ENCODE measurements at places on chromosomes 6 and 20.
A peak's percentile ranks its signal among the peaks of the same experiment; 100 is the strongest.

DNA sequence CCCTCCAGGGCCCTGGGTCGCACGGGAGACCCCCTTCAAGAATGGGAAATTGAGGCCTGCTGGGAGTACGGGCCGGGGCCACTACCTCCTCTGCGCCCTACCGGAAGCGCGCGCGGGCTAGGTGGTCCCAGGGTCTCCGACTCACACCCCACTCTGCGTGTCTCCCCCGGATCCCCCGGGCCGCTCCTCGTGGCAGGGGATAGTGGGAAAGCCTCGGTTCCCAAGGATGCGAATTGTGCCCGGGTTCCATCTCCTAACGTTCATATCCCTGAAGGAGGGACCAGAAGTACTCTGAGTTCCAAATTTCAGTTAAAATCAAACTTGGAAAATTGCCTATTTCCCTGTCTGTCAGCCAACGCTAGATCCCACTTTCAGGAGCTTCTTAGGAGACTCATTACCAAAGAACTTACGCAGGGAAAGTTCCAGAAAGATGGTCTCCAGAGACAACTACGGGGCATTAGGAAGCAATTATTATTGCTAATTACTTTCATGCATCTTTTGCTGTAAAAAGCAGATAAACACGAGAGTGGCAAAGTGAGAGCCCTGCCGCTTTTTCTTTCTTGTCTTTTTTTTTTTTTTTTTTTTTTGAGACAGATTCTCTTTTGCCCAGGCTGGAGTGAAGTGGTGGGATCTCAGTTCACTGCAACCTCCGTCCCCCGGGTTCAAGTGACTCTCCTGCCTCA, 858 bp downstream of the FAM83D start:
- H3K27ac ChIP-seq = no peak overlapping the region
- H3K36me3 ChIP-seq = no peaks in the 10 kb centered on the region
- no peak for DNase-seq
- peaks cover 32% of the 10 kb centered on the region for H3K4me1 ChIP-seq
- H3K4me3 ChIP-seq = peak overlapping the region; percentile 69

GRCh38 chr6:39666706-39667489, 58.3 kb downstream of the KIF6 start:
- H3K36me3 ChIP-seq = no peaks in the 10 kb centered on the region
- H3K27ac ChIP-seq = no peak overlapping the region
- H3K4me3 ChIP-seq = no peak overlapping the region
- H3K4me1 ChIP-seq = no peaks in the 10 kb centered on the region
- H3K27me3 ChIP-seq = no peaks in the 10 kb centered on the region
- DNase-seq = no peak

- H3K27me3 ChIP-seq = peaks cover 74% of the 10 kb centered on the region
- no peak overlapping the region for H3K4me3 ChIP-seq
- H3K4me1 ChIP-seq = no peaks in the 10 kb centered on the region
- DNase-seq = no peak
- H3K36me3 ChIP-seq = no peaks in the 10 kb centered on the region
Measured at GRCh38 chr20:38673725-38674091, 50.6 kb upstream of the SLC32A1 start.

GRCh38 chr6:138800377-138801150, 4.7 kb downstream of the ECT2L start:
- H3K4me1 ChIP-seq = no peaks in the 10 kb centered on the region
- no peak overlapping the region for H3K4me3 ChIP-seq
- no peak for DNase-seq
- H3K27me3 ChIP-seq = no peaks in the 10 kb centered on the region
- H3K27ac ChIP-seq = no peak overlapping the region

GRCh38 chr20:53592992-53593465, 610 bp downstream of the ZNF217 start:
- peaks cover 59% of the 10 kb centered on the region for H3K4me1 ChIP-seq
- H3K4me3 ChIP-seq = peak overlapping the region; percentile 99
- H3K36me3 ChIP-seq = 0 out of 2 replicates have a peak, but pooled peaks cover 3% of the 10 kb centered on the region

- H3K4me3 ChIP-seq = no peak overlapping the region
- no peaks in the 10 kb centered on the region for H3K36me3 ChIP-seq
- H3K27me3 ChIP-seq = no peaks in the 10 kb centered on the region
- no peak for DNase-seq
- no peak overlapping the region for H3K27ac ChIP-seq
- no peaks in the 10 kb centered on the region for H3K4me1 ChIP-seq
Measured at GRCh38 chr6:148170286-148170685, 172.4 kb upstream of the SASH1 start.

DNA sequence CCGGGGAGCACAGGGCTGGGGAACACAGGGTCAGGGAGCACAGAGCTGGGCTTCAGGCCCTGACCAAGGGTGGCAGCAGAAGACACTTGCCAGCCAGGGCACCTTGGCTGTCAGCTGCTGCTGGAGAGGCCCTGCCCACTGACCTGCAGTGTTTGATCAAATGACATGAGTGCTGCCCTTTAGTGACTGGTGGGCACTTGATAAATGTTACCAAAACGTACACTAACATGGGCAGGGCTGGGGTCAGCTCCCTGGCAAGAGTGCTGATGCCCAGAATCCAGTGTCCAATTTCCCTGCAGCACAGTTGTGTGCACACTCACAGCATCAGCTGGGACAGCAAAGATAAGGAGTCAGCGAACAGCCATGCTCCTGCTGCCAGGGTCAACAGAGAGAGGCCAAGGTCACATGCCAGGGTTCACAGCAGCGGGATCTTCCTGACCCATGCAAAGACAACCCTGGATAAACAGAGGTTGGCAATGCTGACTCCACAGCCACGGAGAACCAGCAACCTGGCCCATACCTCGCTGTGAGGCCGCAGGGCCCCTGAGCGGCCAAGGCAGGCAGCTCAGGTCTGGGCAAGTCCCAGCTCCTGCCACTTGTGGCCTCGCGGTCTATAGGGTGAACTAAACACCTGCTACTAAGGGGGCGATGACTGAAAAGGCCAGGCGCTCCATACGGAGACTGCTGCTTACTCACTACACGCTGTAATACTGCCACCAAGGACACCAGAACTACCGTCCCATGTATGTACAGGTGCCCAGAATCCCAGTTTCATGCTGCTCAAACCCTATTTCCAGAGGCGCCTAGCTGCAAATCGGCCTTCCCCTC, 46.3 kb downstream of the NINL start:
- H3K36me3 ChIP-seq = no peaks in the 10 kb centered on the region
- no peak overlapping the region for H3K27ac ChIP-seq
- H3K4me1 ChIP-seq = 0 out of 2 replicates have a peak, but pooled peaks cover 3% of the 10 kb centered on the region
- no peaks in the 10 kb centered on the region for H3K27me3 ChIP-seq
- DNase-seq = no peak

GRCh38 chr6:34951731-34952130, 62.7 kb downstream of the ANKS1A start:
- no peak overlapping the region for H3K27ac ChIP-seq
- no peak for DNase-seq
- H3K4me1 ChIP-seq = peaks cover 18% of the 10 kb centered on the region
- no peaks in the 10 kb centered on the region for H3K27me3 ChIP-seq

DNA sequence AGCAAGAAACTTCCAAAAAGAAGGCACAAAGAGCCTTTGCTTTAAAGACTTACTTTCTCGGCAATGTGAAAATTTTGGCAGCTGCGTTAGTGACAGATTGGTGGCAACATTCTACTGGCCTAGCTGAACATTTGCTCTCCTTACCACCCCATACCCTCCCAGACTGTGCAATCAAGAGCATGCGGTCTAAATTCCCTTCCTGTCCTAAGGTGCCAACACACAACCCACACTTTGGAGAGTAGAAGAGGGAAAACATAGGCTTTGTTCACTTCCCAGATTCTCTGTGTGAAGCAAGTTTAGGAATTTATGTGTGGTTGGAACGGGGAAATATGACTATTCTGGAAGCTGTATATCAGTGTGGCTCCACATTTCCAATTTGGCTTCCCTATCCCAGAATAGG, 29.8 kb upstream of the NEDD9 start:
- no peak for DNase-seq
- H3K27me3 ChIP-seq = no peaks in the 10 kb centered on the region
- peaks cover 22% of the 10 kb centered on the region for H3K4me1 ChIP-seq
- no peak overlapping the region for H3K27ac ChIP-seq
- H3K36me3 ChIP-seq = no peaks in the 10 kb centered on the region

DNA sequence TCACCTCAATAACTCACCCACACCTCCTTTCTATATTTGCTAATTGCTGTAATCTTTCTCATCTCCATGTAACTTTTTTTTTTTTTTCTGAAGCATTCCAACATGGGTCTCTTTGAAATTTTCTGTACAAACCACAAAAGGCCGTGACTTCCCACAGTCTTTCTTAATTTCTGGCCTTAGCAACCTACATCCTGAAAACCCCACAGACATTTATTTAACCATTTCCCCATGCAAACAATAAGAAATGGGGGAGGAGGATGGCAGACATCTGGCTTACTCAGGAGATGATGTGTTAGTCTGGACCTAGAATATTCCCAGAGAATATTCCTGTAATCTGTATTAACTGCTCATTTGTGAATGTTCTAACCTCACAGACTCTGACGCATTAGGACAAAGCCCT, 57.6 kb downstream of the MEP1A start:
- peaks cover 37% of the 10 kb centered on the region for H3K4me1 ChIP-seq
- H3K27ac ChIP-seq = peak overlapping the region; percentile 50
- no peaks in the 10 kb centered on the region for H3K27me3 ChIP-seq

DNA sequence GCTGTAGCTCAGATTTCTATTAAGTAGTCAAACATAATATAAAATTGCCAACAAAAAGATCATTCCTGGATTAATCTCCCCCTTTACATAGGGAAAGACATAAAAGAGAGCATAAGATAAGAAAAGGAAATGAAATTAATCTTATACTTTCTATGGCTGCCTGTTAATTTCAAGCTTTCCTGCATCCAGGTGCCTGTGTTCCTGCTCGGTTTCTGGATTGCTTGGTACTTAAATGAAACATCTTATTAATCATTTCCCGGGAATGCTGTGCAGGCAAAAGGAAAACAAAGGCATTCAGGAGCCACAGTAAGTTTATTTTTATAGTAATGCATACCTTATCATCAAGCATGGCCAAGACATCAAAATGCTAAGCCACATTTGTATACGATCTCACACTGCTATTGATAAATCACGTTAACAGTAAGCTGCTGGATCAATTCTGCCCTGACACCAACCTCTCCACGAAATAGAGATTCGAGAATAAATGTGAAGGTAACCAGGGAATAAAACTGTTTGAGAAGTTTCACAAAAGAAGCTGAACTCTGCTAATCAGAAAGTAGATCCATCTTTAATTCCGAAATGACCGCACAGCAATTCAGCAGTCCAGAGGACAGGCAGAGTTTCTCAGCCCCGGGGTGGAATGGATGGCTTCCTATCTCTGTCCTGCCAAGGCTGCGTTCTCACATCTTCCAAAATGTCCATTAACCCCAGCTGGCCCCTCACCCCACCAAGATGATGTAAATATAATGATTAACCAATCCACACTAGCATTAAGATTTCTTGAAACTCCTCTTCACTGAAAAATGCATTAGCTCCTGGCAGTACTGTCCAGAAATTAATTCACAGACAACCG, 32.6 kb upstream of the APCDD1L start:
- H3K27ac ChIP-seq = no peak overlapping the region
- peak; percentile 12 for DNase-seq
- H3K36me3 ChIP-seq = no peaks in the 10 kb centered on the region
- H3K4me1 ChIP-seq = peaks cover 8% of the 10 kb centered on the region
